Smooth muscle cell of the pulmonary artery (primary cell): ENCODE measurements at places on chromosomes 11 and 22. TPM values are rescaled to one million over a fixed set of nuclear protein-coding genes. Genes with fewer than 3 reads are reported as not detected.

The OR5B3 gene
- total RNA-seq, result not detected in 2 replicates

The PTPRCAP gene
- 0.17 and 0.46 TPM in 2 replicates for total RNA-seq

The PDE3B gene
- total RNA-seq, result 1.4 and 2.8 TPM in 2 replicates

The UPB1 gene
- total RNA-seq, result under 0.01 and 0.03 TPM in 2 replicates

The CDCA5 gene
- total RNA-seq, result 1.6 and 3.3 TPM in 2 replicates

The RIMBP3B gene
- total RNA-seq, result 0.20 and 0.23 TPM in 2 replicates

The KCNJ11 gene
- total RNA-seq, result 0.07 TPM in 1 of 2 replicates, not detected in the other

The TMEM258 gene
- total RNA-seq, result 67.2 and 82.0 TPM in 2 replicates

The C11orf65 gene
- total RNA-seq, result 0.65 and 0.73 TPM in 2 replicates

The MRPL21 gene
- total RNA-seq, result 24.5 and 38.3 TPM in 2 replicates

The CASTOR1 gene
- total RNA-seq, result 7.5 and 10.4 TPM in 2 replicates
